ENCODE measurements at places on chromosomes 3 and 15. TPM values are rescaled to one million over a fixed set of nuclear protein-coding genes. Genes with fewer than 3 reads are reported as not detected.

The GTPBP8 gene
- 21.4 TPM for total RNA-seq

The MOBP gene
- total RNA-seq = not detected

The PIERCE2 gene
- total RNA-seq = 1.2 TPM

The GPR176 gene
- 54.9 TPM for total RNA-seq

The STAB1 gene
- 1.4 TPM for total RNA-seq

The ZBTB47 gene
- total RNA-seq = 28.9 TPM

The FGF7 gene
- total RNA-seq = 42.9 TPM

The CD200 gene
- 39.3 TPM for total RNA-seq

The TEX9 gene
- total RNA-seq = 2.5 TPM

The C3orf52 gene
- 2.9 TPM for total RNA-seq

The IQGAP1 gene
- 75.9 TPM for total RNA-seq

The SLC30A4 gene
- total RNA-seq = 8.8 TPM

The RLBP1 gene
- total RNA-seq = not detected

The ATG7 gene
- total RNA-seq = 16.9 TPM

The TUSC7 gene
- total RNA-seq = not detected

The PEAK1 gene
- 55.2 TPM for total RNA-seq

The CASR gene
- total RNA-seq = not detected

The MAGI1 gene
- total RNA-seq = 16.7 TPM

The FOXL2 gene
- not detected for total RNA-seq

The PP2D1 gene
- not detected for total RNA-seq

The GCHFR gene
- total RNA-seq = 32.4 TPM

The CORO2B gene
- total RNA-seq = 11.6 TPM

The MAN2C1 gene
- 59.7 TPM for total RNA-seq

The MORC1 gene
- total RNA-seq = not detected

The PGBD4 gene
- 0.77 TPM for total RNA-seq

The SPATA12 gene
- total RNA-seq = not detected

The ACOX2 gene
- 30.9 TPM for total RNA-seq

The COLQ gene
- 0.09 TPM for total RNA-seq

The C3orf62 gene
- 0.60 TPM for total RNA-seq

The GOLGA8R gene
- 1.2 TPM for total RNA-seq

The TNIK gene
- 2.8 TPM for total RNA-seq

The ROPN1B gene
- total RNA-seq = not detected

The CD276 gene
- total RNA-seq = 127 TPM

Measured in pericardium fibroblast (primary cell).